ENCODE measurements at places on chromosomes 3 and 15.

DNA sequence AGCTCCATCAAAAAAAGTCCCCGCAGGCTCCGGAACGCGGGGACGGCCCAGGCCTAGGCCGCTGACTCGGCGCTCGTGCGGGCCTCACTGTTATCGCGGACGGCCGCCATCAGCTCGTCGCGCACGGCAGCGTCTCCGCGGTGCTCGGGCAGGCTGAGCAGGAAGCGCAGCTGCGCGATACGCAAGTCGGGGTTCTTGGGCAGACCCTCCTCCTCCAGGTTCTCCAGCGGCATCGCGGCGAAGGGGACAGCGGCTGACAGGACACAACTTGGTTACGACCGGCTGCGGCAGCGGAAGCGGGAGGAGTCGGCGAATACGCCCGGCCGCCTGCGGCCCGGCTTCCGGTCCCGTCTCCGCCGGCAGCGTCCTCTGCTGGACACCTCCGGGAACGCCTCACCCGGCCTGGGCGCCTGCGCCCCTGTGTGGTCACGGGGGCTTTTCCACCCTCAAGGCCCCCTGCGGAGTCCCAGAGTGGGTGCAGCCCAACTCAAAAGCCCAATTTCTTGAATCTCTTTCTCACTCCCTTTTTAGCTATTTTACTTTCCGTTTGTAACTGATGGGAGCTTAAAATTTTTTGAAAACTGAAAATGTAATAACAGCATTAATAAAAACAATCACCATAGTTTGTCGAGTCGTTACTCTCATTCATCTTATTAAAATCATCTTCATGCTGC, at the start of gene PSMD6:
PSMD6 (minus strand) TSS at position 308 of the 674 bp plus-strand sequence; CDS start at position 233, 75 bp downstream.
- no peak for DNase-seq

DNA sequence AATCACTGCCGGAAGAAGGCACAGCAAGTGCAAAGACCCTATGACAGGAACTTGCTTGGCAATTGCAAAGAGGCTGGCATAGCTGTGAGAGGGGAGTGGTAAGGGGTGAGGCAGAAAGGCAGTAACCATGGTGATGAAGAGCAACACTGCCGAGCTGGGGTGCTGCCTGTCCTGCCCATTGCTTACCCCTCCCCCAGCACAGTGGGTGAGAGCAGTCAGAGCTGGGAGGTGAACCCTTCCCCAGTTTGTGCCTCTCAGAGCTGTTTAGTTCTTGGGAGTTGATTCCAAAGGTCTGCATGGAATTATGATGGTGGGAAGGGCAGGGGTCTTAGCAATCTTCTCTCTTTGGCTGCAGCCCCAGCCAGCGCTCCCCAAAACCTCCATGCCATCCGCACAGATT, 8.8 kb downstream of the TYRO3 start:
- DNase-seq: no peak

- DNase-seq: no peak
Measured at GRCh38 chr15:92205255-92205739, 188.4 kb upstream of the ST8SIA2 start.

DNA sequence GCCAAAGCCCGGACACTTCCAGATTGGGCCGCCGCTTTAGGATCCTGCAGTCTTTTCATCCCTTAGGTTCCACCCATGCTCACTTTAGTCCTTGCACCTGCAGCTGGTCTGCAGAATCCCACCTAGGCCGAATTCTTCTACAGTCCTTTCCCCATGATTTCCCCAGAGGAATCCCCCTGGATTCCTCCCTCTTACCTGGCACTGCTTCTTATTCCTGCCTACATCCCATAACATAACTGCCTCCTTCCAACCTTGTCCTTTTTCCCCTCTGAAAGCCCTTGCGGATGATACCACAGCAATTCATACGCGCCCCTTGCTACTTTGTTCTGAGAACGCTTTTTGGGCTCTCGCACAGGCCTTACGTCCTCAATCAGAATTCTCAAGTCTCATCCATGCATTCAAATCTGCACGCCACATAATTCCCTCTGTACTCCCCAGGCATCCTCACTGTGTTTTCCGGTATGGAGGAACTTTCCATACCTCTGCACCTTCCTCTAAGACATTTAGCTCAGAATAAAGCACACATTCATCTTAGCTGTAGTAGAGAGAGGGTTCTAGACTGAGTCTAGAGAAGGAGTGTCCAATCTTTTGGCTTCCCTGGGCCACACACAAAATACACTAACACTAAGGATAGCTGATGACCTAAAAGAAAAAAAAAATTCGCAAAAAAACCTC, 619 bp downstream of the EIF2AK4 start:
- no peak for DNase-seq

GRCh38 chr3:143478115-143478693, 358.6 kb downstream of the CHST2 start:
- DNase-seq: no peak

- no peak for DNase-seq
Measured at GRCh38 chr15:49814709-49815108, 193.9 kb downstream of the DTWD1 start.

- DNase-seq: no peak
Measured at GRCh38 chr3:154132777-154133375, 11.7 kb downstream of the ARHGEF26 start.

DNA sequence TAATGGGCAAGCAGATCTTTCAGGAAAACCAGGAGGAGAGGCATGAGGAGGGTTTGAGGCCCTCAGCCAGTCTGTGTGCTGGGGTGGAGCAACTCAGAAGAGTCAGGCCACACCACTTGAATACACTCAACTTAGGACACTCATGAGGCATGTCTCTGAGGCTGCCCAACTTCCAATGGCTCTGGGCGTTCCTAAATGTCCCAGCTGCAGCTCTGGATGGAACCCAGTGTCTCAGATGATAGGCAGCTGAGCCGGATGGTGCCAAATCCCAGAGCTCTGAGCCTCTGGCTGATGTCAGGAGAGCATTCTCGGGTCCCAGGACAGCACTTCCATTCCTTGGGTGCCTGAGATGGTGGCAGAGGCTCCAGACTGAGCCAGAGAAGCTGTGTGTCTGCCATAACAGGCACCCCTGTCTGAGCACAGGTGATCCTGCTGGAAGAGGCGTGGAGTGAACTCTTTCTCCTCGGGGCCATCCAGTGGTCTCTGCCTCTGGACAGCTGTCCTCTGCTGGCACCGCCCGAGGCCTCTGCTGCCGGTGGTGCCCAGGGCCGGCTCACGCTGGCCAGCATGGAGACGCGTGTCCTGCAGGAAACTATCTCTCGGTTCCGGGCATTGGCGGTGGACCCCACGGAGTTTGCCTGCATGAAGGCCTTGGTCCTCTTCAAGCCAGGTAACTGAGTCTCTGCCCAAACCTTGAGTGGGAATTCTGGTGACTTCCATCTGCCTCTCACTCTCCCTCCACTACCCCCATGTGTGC, 2.8 kb downstream of the NR2E3 start:
- no peak for DNase-seq

DNA sequence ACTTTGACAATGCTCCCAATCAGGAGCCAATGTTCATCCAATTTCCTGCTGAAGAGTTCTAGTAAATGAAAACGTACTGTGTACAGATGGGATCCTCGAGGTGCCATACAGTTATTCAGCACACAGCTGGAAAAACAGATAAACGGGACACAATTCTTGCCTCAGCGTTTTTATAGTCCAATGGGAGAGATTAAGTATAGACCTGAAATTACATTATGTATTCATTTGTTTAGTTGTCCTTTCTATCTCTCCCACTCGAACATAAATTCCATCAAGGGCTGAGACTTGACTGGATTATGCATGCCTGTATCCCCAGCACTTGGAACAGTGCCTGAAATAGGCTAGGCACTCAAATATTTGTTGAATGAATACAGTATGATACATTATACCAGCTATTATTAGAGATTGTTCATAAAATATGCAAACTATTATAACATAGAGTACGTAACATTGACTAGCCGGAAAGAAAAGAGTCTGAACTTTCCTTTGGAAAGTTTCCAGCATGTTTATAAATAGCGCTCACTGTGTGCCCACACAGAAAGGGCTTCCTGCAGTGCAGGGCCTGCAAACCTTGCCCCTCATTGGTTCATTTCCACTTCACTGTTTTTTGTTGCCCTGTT, 27.4 kb upstream of the SNTN start:
- peak; percentile 72 for DNase-seq

DNA sequence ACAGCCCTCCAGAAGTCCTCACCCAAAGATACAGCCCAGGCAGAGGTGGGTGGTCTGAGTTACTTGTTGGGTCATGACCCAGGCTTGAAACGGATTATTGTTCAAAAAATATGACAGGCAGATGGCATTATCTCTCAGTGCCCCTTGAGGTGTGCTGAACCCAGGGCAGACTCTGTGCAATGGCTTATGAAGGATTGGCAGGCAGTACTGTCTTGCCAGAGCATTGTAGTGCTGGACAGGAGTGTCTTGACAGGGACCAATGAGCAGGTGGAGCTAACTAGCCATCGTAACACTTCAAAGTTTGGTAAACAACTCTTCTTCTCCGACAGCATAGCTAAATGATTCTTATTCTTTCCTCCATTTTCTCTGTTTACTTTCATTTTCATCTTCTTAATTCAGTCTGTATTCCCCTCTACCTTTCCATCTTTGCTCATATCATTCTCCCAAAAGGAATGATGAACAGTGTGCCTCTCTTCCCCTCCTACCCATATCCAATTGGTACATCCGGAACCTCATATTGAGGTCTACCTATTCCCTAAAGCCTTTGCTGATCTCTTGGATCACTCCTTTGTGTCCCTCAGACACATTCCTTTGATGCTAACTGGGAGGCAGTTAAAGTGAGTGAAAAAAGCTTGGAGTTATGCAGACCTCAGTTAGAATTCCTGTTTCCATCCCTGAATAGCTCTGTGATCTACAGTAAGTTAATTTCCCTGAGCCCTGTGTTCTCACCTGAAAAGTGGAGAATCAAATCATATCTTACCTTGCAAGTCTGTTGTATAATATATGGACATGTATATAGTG, 2.6 kb upstream of the IL20RB start:
- DNase-seq: no peak

GRCh38 chr15:83983634-83984458, 251.7 kb upstream of the GOLGA6L4 start:
- DNase-seq: no peak

- DNase-seq: no peak
Measured at GRCh38 chr3:135989242-135989641, 23.7 kb downstream of the PPP2R3A start.

DNA sequence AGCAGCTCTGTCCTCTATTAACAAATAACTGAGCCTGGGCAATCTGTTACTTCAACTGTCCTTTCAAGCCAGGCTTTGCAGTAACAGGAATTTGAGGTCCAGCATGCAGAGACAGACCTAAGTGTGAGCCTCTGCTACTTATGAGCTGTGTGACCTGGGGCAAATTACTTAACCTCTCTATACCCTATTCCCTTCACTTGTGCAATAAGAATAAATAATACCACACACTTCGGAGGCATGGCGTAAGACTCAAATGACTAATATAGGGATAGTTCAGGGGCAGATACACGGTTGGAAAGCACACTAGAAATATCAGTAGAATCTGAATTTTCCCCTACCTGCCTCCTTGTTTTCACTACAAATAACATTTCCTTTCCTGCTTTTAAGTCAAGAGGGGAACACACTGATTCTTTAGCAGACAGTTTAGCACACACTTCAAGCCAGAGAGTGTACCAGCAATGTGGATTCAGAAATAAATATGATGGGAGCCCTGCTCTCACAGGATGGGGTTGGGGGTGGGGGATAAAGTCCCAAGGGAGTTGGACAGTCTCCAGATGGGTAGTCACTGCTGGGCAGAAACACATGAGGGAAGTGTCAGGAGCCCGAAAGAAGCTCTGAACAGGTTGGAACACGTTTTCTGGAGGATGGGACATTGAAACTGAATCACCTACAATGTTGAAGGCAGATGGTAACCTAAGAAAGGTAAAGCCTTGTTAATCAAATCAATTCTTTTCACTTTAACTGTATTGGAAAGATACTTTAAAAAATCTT, 61.8 kb upstream of the RBP1 start:
- no peak for DNase-seq

DNA sequence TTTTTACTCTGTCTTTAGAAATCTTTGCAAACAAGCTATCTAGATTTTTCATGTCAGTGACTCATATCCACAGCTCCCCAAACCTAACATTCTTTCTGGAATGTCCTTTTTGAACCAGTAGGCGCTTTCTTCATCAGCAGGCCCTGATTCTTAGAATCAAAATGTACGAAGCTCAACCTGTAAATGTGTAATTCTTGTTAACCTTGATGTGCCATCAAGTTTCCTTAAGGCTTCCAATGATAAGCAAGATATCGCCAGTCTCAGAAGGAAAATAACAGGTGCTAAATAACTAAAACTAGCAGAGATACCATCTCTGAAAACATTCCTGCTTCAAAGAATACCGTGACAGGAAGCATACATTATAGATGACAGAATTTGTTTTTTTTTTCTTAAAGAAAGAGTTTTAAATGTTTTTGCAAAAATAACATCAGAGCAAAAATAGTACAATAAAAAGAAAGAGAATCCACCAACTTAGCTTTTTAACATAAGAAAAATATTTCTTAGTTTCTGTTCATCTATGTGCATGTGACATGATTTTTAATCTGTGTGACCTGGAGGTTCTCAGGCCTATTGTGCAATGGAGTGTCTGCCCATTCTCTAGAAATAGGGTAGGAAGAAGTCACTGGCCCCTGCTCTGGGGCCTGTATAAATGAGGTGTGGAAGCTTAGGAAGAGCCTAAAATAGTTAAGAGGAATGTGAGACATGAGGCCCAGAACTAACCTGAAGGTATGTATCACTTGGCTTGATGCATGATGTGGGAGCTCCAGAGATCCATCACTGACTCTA, 14.7 kb upstream of the SECISBP2L start:
- DNase-seq: no peak

DNA sequence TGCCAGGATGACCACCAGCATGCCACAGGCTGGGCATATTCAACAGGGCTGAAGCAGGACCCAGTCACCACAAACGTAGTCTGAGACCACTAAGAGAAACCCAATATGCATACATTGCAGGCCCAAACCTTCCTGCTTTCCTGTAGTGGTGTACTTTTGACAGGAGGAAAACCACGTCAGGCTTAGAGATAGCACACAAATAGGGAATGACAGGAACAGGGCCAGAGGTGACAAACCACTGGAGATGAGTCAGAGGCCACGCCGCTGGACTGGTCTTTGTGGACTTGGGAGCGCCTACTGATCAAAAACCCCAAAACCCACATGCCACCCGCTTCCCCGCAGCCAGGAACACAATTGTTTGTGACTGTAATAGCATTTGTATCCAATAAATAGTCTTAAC, 3.6 kb upstream of the EFCAB12 start:
- no peak for DNase-seq

GRCh38 chr3:13016083-13016720, 57.0 kb downstream of the IQSEC1 start:
- DNase-seq: no peak

DNA sequence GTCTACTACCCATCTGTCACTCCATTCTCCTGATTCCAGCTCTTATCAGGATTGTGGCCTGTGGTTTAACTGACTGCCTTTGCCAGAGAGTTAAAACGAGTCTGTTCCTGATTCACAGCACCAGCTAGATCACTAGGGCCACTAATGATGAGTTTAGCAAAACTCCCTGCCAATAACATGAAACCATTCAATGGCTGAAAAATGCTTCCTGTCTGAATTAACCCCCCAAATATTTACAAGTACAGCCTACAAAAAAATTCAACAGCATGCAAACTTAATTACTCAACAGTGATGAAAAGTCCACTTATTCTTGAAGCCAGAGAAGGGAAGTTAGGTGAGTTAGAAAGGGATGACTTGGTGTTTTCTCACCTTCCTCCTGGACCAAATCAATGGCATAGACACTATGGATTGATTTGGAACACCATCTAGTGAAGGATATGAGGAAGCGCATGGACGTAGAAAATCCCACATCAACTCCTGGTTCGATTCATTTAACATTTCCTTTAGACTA, 141.4 kb downstream of the TGFBR2 start:
- no peak for DNase-seq
